Activated CD4-positive, alpha-beta T cell treated with anti-CD3 and anti-CD28 coated beads for 1 hour (primary cell): ENCODE measurements at places on chromosomes 2 and 18.
A peak's percentile ranks its signal among the peaks of the same experiment; 100 is the strongest.

- peak; percentile 25 for DNase-seq
Observed at GRCh38 chr2:29921560-29921915, at the start of gene ALK. Gene ALK, minus strand, starts transcription at chr2:29921586. Its CDS starts 927 bp downstream, at chr2:29920659.

- DNase-seq, result no peak
Observed at GRCh38 chr2:140286377-140286776, 1506.2 kb upstream of the NXPH2 start.

GRCh38 chr2:118548880-118549488, 298.5 kb downstream of the EN1 start:
- no peak for DNase-seq

DNA sequence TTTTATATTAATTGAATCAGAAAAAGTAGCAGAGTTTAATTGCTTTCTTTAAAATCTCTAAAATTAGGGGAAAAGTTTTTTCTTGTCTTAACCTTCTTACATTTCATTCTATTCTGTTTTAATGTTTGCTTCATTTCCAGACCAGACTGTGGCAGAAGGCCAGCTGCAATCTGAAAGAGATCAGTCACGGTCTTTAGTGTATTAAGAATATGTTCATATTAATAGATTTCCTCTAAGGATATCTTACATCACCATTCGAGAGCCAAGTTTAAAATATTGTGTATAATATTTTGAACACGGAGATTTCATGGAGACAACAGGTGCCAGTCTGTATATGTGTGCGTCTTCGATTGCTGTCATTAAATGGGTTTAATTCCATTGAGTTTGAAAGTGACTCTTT, 230.9 kb upstream of the ZSWIM2 start:
- no peak for DNase-seq

- DNase-seq, result no peak
Observed at GRCh38 chr2:46971929-46972328, 56.3 kb upstream of the MCFD2 start.

GRCh38 chr2:38129987-38130386, 54.0 kb upstream of the CYP1B1 start:
- DNase-seq, result no peak

GRCh38 chr2:174892546-174892945, 112.6 kb downstream of the CHN1 start:
- DNase-seq, result no peak

DNA sequence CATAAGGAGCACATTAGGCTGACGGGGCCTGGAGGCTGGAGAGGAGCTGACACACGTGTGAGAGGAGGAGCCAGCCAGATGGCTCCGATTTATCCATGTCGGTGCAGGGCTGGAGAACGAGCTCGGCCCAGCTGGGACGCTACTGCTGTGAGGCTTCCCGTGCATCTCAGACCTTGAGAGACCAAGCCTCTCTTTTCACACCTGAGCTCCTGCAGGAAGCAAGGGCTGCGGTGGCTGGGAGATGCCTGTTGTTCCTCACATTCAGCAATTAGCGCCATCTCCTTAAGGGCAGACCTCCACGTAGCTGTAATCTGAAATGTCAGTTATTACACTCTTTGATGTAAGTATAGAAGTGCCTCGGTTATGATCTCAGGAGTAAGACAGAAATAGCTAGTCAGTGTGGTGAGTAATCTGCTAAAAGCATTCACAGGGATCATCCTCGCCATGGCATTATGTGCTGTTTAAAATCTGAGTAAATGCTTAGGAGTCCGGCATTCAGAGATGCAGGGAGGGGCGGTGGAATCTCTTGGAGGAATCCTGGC, 107.9 kb downstream of the PRKCE start:
- DNase-seq, result no peak

DNA sequence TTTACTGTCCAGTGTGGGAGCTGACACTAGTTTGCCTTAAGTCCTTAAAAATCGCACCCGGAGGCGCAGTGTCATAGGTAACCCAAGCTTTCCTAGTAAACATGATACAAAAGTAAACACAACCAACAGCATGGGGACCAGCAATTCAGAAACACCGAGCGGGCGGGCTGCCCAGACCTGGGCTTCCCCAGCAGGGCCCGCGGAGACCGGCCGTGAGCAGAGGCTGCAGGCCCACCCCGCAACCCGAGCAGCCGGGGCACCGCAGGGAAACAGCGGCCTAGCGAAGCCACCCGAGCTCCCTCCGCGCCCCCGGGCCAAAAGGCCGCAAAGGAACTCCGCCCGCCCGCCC, 296 bp downstream of the TTC21B start:
- DNase-seq, result no peak

DNA sequence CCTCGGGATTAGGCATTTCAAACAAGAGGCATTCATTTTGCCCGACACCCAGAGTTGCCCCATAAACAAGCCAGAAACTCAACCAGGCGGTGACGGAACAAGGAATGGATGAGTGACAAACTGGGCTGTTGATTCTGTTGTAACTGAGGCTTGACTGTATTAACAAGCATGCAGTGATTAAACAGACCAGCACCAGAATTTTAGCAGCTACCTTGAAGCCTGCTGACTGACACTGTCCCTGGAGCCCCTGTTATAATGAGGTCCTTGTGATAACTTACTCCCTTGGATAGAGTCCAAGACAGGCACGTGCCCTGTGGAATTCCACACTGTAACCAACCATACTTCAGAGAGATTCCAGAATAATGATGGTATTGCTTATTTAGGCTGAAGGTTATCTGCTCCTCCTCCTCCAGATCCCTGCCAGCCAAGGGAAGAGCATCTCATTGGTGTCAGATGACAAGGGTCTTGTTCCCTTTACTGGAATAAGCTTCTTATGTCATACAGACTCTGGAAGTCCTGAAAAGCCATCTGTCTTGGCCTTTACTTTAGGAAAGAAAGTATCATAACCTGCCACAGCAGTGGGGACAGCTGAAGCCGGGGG, 97.1 kb upstream of the RMDN2 start:
- DNase-seq, result no peak
